ENCODE measurements at places on chromosomes 3 and 15. TPM values are rescaled to one million over a fixed set of nuclear protein-coding genes. Genes with fewer than 3 reads are reported as not detected.

DNA sequence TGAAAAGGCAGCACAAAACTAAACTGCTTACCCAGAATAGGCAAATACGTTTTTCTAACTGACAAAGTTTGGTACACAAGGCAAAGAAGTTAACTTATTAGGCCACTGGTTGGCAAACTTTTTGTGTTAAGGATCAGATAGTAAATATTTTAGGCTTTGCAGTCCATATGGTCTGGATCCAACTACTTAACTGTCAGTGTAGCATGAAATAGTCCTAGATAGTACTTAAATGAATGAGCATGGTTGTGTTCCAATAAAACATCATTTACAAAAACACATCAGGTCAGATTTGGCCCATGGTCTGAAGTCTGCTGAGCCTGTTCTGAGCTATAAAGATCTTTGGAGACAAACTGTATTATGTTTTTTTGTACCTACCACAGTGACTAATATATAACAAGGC lies 136.9 kb downstream of the PCCB start:
- H3K27me3 ChIP-seq = no peaks in the 10 kb centered on the region
- no peak overlapping the region for H3K4me3 ChIP-seq
- no peaks in the 10 kb centered on the region for H3K4me1 ChIP-seq
- no peak for DNase-seq

DNA sequence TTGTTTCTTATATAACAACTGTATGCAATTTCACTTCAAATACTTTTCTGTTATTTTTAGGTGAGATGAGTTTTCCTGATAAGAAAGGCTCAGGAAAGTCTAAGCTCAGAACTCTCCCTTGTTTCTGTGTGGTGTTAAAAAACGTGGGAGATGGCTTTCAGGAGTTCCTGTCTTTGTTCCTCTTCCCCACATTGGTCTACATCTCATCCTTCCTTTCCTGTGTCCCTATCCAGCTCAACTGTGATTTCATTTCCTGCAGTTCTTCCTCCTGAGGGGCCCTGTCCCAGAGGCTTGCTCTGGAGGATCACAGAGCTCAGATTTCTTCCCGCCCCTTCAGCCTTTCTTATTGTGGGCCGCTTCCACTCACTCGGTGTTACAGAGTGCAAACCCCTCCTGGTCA lies 11.2 kb downstream of the SEC13 start:
- H3K36me3 ChIP-seq = peaks cover 74% of the 10 kb centered on the region
- no peak overlapping the region for H3K27ac ChIP-seq
- H3K4me3 ChIP-seq = no peak overlapping the region
- no peak for DNase-seq
- H3K4me1 ChIP-seq = no peaks in the 10 kb centered on the region

The NR2E3 gene
- total RNA-seq = not detected

DNA sequence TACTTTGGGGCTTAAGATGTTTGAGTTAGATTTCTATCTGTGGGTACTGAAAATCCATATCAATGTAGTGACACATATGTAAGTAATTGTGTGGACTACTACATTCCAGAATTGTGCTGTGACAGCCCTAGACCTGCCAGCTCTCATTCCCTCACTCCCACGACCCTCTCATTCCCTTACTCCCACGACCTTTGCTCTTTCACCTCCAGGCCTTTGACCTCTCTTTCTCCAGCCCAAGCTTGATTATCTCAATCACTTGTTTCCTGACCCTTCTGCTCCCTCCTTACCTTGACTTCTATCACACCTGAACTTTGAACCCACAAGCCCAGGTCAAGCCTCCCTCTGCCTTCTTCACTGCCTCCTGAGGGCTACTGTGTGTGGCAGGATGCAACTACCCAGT lies 3.6 kb upstream of the RUVBL1 start:
- DNase-seq = no peak
- no peak overlapping the region for H3K4me3 ChIP-seq
- H3K27ac ChIP-seq = no peak overlapping the region
- peaks cover 13% of the 10 kb centered on the region for H3K4me1 ChIP-seq
- H3K36me3 ChIP-seq = no peaks in the 10 kb centered on the region

- H3K27me3 ChIP-seq = no peaks in the 10 kb centered on the region
- no peak overlapping the region for H3K4me3 ChIP-seq
- DNase-seq = no peak
- H3K36me3 ChIP-seq = peaks cover 6% of the 10 kb centered on the region
Observed at GRCh38 chr15:57495554-57496165, 96.0 kb upstream of the MYZAP start.

DNA sequence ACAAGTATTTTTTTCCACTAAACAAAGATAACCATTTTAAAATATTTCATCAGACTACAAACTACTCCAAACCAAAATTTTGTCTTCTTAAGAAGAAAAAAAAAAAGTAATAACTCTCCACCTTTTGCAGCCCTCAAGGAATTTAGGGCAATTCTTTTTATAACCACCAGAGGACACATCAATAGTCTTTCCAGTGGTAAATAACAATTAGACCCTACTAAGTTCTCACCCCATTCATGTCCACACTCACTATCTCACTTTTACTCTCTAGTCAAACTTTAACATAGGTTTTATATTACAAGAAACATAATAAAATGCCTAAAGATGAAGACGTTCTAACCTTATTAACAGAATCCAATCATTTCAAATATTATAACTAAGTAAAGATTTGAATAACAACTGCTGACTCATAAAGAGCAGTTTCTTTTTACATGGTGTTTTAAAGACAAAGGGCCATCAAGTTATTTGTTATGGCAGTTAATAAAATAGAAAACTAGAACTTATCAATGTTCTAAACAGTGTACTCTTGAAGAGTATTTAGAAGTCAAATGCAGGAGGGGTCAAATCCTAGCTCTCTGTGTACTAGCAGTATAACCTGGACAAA lies 33.0 kb downstream of the CCDC39 start:
- H3K27me3 ChIP-seq = no peaks in the 10 kb centered on the region
- no peak overlapping the region for H3K27ac ChIP-seq
- H3K4me1 ChIP-seq = no peaks in the 10 kb centered on the region
- no peaks in the 10 kb centered on the region for H3K36me3 ChIP-seq
- no peak for DNase-seq
- no peak overlapping the region for H3K4me3 ChIP-seq

DNA sequence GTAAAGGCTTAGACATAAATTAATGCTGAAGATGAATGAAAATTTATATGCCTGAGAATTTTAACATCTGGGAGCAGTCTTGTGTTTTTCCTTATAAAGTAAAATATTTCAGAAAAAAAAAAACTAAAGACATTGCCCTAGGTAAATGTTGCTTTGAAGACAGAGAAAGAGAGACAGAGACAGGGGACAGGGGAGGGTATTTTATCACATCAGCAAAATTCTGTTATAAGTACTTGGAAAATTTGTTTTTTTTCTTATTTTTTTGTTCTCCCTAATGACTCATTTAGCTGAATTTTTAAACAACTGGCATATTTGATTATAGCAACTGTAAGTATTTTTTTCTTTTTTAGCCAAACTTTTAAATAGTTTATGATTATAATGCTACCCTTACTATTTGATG lies 1540.6 kb upstream of the GBE1 start:
- H3K36me3 ChIP-seq = no peaks in the 10 kb centered on the region
- no peaks in the 10 kb centered on the region for H3K4me1 ChIP-seq
- no peak overlapping the region for H3K4me3 ChIP-seq
- H3K27ac ChIP-seq = no peak overlapping the region
- DNase-seq = no peak

The TMEM266 gene
- total RNA-seq = not detected

DNA sequence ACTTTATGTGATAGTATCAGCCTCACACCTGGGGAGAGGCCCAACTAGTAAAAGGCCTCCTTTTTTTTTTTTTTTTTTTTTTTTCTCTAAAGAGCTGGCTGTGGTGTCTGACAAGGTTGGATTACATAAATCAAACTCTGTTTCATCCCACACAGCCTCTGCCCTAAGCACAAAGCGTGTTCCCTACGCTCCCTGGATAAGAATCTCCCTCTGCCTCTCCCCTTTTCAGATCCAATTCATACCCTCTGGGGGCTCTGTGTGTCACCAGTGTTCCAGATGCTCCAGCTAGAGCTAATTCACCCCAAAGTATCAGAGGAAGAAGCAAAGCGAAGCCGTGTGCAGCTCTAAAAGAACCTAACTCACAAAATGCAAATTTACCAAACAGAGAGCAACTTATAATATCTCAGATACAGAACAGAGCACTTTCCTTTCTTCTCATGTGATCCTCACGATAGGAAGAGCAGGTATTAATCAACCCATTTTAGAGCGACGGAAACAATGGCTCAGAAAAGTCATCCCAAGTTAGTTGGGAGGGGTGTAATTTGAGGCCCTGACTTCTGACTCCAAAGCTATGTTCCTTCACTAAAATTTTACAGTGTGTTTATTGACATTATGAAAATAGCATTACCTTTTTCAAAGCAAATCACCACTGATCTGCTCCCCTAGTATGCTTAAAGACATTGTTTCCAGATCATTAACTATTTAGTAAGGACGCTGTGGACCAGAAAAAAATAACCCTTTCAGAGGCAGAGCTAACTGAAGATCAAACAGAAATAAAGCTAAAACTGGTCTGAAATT lies 12.4 kb downstream of the BMF start:
- no peak overlapping the region for H3K4me3 ChIP-seq
- no peak overlapping the region for H3K27ac ChIP-seq
- DNase-seq = no peak
- H3K4me1 ChIP-seq = peaks cover 63% of the 10 kb centered on the region
- no peaks in the 10 kb centered on the region for H3K36me3 ChIP-seq

DNA sequence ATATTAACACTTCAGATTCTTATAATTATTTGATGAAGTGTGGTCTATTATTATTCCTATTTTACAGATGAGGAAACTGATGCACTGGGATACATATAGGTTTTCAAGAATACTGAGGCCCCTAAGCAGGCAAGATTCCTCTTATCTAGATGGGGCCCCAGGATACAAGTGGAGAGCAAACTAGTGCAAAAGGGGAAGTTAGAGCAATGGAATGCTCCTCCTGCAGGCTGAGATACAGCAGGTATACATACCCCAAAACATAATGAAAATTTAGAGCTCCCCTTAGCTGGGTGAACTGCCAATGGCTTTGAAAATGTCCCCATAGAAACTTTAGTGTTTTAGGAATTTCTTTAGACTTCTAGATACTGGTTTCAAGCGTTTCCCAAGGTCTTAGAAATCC lies 247.1 kb downstream of the CHST2 start:
- no peaks in the 10 kb centered on the region for H3K4me1 ChIP-seq
- no peak for DNase-seq
- H3K27me3 ChIP-seq = no peaks in the 10 kb centered on the region
- no peak overlapping the region for H3K27ac ChIP-seq

- no peaks in the 10 kb centered on the region for H3K27me3 ChIP-seq
- H3K36me3 ChIP-seq = no peaks in the 10 kb centered on the region
- no peaks in the 10 kb centered on the region for H3K4me1 ChIP-seq
- DNase-seq = no peak
Observed at GRCh38 chr3:124064050-124064449, 72.1 kb upstream of the ROPN1 start.

The SPINK8 gene
- total RNA-seq = not detected

DNA sequence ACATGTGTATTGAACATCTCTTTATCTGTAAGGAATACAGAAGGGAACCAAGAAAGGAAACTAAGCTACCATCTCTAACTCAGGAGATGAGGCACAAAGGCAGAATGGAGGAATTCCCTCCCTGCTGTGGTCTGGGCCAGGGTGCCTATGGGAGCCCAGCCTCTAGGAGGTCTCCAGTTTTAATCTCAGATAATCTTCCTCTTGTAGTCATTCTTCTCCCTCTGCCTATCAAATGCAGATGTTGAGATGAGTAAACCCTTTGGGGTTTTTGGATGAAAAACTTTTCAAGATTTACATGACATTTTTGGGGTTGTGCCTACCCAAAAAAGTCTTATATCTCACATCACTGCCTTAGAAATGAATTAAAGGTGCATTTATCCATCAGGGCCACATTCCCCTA lies 23.3 kb downstream of the SCG5 start:
- H3K27ac ChIP-seq = no peak overlapping the region
- no peaks in the 10 kb centered on the region for H3K27me3 ChIP-seq
- no peaks in the 10 kb centered on the region for H3K4me1 ChIP-seq
- H3K4me3 ChIP-seq = no peak overlapping the region
- H3K36me3 ChIP-seq = no peaks in the 10 kb centered on the region

The CCK gene
- 0.25 TPM for total RNA-seq

DNA sequence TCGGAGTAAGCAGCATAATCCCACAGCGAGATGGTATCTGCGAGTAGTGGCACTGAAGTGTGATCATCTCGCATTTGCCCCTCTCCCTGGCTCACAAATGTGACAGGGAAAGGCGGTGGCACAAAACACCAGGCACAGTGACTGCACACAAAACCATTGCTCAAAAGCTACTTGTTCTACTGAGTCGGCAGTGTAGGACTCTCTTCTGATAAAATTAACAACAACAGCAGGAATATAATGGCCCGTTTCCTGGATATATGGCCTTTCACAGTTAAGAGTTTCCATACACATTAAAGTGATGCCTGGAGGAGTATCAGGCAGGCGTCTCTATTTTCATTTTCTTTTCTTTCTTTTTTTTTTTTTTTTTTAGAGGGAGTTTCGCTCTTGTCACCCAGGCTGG lies 69.0 kb downstream of the MYO1E start:
- H3K27ac ChIP-seq = no peak overlapping the region
- no peak for DNase-seq
- H3K4me1 ChIP-seq = peaks cover 18% of the 10 kb centered on the region
- H3K4me3 ChIP-seq = no peak overlapping the region

The CCR9 gene
- total RNA-seq = not detected

The TP63 gene
- under 0.01 TPM for total RNA-seq

DNA sequence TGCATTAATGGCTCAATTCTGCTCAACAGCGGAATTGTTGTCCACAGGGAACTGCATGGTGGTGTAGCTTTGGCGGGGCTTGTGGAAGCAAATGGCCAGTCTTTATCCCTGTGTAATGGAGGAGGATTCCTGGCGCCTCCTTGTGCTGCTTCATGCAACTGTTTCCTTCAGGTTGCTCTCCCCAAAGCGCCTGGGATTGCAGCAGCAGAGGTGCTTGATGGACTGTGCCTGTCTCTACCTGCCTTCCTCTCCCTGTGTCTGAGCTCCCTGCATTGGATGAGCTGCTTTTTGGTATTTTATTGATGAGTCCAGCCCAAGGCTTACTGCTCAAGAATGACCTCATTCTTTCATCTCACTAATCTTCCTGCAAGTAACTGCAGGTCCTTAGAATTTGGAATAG lies 72.9 kb upstream of the NDN start:
- no peaks in the 10 kb centered on the region for H3K36me3 ChIP-seq
- H3K27ac ChIP-seq = no peak overlapping the region
- H3K4me1 ChIP-seq = no peaks in the 10 kb centered on the region
- DNase-seq = no peak

- no peak for DNase-seq
- no peaks in the 10 kb centered on the region for H3K27me3 ChIP-seq
- no peak overlapping the region for H3K4me3 ChIP-seq
- no peaks in the 10 kb centered on the region for H3K4me1 ChIP-seq
- H3K27ac ChIP-seq = no peak overlapping the region
- no peaks in the 10 kb centered on the region for H3K36me3 ChIP-seq
Observed at GRCh38 chr3:99084826-99085225, 183.3 kb upstream of the DCBLD2 start.

GRCh38 chr3:30775040-30775439 lies 119.4 kb downstream of the GADL1 start:
- no peak overlapping the region for H3K4me3 ChIP-seq
- no peak overlapping the region for H3K27ac ChIP-seq
- DNase-seq = no peak
